ENCODE measurements at places on chromosomes 3 and 15.
A peak's percentile ranks its signal among the peaks of the same experiment; 100 is the strongest.

DNA sequence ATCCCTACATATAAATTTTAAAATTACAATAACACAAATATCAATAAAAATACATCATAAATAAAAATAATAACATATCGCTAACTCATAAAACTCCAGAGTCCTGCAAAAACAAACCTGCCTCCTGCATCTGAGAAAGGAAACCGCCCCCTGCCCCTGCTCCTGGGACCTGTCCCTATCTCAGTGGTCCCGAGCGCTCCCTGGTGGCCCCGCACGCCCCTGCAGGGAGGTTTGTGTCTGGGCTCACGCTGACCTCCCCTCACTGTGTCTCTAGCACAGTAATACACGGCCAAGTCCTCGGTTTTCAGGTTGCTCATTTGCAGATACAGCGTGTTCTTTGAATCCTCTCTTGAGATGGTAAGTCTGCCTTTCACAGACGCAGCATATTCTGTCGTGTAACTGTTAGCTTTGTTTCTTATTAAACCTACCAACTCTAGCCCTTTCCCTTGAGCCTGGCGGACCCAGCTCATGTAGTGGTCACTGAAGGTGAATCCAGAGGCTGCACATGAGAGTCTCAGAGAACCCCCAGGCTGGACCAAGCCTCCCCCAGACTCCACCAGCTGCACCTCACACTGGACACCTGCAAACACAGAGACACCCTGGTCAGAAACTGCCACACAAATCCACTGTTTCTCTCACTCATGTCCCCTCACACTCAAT lies 554.1 kb downstream of the GOLGA6L6 start:
- DNase-seq: no peak

GRCh38 chr3:140686128-140686527 lies 8.3 kb downstream of the TRIM42 start:
- no peak for DNase-seq

GRCh38 chr15:98785807-98786621 lies 137.7 kb downstream of the IGF1R start:
- peak; percentile 58 for DNase-seq

- DNase-seq: no peak
Observed at GRCh38 chr3:101720851-101721840, 3.3 kb upstream of the CEP97 start.

DNA sequence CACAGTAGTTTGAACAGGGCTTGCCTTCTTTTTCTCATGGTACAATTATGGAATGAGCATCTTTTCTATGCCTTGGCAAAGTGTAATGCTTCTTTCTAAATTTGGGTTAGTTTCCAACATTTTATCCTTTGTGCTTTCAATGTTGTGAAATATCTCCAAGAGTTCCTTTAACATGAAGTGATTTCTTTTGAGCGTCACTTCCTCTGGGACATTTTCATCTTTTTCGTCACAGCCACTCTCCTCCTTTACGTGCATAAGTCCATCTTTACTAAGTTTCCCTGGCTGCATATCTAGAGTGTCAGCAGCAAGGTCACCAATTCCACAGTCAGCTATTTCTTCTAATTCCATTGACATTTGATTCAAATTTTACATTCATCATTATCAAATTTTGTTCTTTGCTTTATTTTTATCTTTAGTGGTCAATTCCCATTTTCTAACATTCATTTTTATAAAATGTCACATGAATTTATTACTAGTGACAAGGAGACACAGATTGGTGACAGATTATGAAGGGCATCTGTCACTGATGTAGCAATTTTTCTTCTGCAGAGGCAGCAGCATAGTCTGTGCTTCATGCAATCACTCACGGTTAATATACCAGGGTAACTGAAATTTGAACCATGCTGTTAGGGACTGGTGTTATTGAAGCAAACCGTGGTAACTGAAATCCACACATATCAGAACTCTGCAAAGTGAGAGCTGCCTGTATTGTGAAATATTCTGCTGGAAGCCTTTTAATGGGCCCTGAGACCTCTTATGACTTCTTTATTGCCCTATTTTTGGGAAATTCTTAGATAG lies 126.5 kb upstream of the THBS1 start:
- no peak for DNase-seq

- no peak for DNase-seq
Observed at GRCh38 chr3:133295199-133295901, 104.5 kb upstream of the BFSP2 start.

GRCh38 chr3:188455748-188456147 lies 301.8 kb downstream of the LPP start:
- DNase-seq: no peak

DNA sequence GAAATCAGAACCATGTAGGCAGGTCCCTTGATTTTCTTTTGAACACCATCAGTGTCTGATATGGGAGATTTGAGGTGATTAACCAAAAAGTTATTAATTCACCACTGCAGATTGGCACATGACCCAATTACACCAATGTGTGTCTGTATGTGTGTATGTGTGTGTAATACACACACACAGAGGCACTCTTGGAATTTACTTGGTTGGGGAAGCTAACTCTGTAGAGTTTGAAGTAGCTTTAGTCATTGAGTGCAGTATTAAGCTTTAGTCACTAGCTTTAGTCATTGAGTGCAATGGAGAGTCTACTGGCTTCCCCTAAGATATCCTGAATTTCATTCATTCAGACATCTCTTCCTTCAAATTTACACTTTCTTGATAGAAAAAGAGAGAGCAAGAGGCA lies 109.4 kb upstream of the C15orf61 start:
- no peak for DNase-seq

GRCh38 chr15:73650416-73651126 lies 17.4 kb upstream of the NPTN start:
- DNase-seq: no peak

DNA sequence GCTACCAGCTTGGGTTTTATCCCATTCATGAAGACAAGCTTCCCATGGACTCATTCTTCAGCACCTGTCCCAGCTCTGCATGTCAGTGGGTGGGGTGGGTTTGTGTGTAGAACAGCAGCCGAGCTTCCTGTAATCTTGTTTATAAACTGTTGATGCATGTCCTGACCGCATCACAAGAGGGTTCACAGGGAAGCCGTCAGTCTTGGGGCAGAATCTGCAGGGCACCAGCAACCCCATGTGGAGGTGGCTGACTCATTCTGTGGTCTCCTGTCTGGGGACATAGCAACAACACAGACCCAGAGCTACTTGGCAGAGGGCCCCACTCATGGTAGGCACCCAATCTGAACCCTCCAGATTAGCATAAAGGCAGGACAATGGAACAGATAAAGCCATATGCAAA lies 35.6 kb downstream of the DAPK2 start:
- peak; percentile 63 for DNase-seq

DNA sequence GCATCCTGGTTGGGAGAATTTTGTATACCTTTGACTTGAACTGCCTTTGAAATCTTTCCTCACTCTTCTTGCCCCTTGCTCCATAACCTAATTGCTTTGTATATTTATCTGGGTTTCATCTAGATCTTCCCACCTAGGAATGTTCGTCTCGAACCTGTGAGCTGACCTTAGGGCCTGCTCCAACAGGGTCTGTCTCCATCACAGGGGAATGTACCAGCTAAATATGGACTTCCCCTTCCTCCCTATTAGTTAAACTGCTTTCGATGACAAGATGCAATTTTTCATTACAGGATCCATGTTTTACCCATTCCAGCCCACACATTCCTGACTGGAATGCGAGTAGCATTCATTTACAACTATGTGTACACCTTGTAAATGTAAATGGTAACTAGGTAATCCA lies 10.6 kb upstream of the ETV5 start:
- no peak for DNase-seq

GRCh38 chr15:79221696-79222095 lies 60.8 kb upstream of the ANKRD34C start:
- DNase-seq: no peak

DNA sequence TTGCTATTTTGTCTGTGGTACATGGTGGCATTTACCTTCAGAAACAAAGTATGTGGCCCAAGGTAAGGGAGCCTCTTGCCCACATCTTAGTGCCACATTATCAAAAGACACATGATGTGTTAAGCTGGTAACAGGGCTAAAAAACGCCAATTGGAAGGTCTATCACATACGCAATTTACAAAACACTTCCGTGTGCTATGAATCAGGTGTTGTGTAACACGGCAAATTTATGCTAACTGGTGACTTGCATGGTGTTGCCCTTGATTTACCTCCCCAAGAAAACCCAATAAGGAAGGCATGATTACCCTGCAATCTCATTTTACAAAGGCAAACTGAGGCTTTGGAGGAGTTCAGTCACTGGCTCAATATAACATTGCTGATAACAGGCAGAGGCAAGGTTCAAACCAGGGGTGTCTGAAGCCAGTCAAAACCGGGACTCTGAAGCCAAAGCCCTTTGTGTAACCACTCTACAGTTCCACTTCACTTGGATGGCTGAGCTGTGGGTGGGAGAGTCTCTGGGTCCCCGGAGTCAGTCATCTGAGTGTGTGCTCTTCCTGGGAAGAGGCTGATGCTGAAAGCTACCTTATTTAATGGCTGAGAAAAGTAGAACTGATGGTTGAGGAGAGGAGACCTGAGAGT lies 103.9 kb upstream of the BCL6 start:
- DNase-seq: no peak

GRCh38 chr15:24752354-24752753 lies 76.8 kb downstream of the NPAP1 start:
- no peak for DNase-seq

- DNase-seq: peak; percentile 69
Observed at GRCh38 chr3:123652342-123652984, 67.6 kb upstream of the HACD2 start.
